ENCODE measurements at places on chromosomes 5 and 9.

GRCh38 chr5:57207007-57207653, 33.3 kb downstream of the GPBP1 start:
- H3K36me3 ChIP-seq = no peaks in the 10 kb centered on the region
- H3K4me1 ChIP-seq = peaks cover 40% of the 10 kb centered on the region
- H3K27me3 ChIP-seq = no peaks in the 10 kb centered on the region
- H3K27ac ChIP-seq = no peak overlapping the region
- no peak overlapping the region for H3K4me3 ChIP-seq

DNA sequence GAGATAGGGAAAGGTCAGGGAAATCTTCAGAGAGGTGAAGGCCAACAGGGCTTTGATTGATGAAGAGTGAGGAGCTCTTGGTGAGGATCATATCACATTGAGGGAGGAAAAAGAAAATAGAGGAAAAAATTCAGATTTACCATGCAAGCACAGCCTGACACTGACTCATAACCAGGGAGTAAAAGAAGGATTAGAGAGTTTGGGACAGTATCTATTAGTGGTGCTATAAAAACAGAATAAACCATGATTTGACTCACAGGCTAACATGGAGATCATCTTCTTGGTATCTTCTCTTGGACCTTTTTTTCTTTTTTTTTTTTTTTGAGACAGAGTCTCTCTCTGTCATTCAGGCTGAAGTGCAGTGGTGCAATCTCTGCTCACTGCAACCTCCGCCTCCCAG, 44.4 kb downstream of the MUSK start:
- H3K27ac ChIP-seq = no peak overlapping the region
- no peaks in the 10 kb centered on the region for H3K36me3 ChIP-seq
- H3K4me3 ChIP-seq = no peak overlapping the region
- no peaks in the 10 kb centered on the region for H3K27me3 ChIP-seq
- DNase-seq = no peak
- no peaks in the 10 kb centered on the region for H3K4me1 ChIP-seq

- H3K4me1 ChIP-seq = peaks cover 1% of the 10 kb centered on the region
- H3K36me3 ChIP-seq = no peaks in the 10 kb centered on the region
- no peak for DNase-seq
- H3K27ac ChIP-seq = no peak overlapping the region
- H3K4me3 ChIP-seq = no peak overlapping the region
These were observed 80.3 kb upstream of the EQTN start for GRCh38 chr9:27377147-27377807.

DNA sequence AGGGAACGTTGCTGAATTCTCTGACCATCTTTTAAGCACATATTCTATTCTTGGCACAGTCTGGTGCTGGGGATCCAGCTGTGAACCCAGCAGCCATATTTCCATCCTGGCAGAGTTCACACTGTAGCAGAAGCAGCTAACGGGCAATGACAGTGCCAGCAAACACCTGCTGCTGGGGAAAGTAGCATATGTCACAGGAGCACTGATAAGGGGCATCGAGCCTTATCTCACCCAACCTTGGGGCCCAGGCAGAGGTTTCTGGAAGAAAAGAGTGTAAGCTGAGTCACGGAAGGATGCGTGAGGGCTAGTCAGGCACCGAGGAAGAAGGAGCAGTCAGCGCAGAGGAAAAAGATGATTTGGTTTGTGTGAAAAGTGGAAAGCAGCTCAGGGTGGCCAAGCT, 1.1 kb downstream of the NDOR1 start:
- H3K4me1 ChIP-seq = peaks cover 47% of the 10 kb centered on the region
- peaks cover 8% of the 10 kb centered on the region for H3K36me3 ChIP-seq
- H3K4me3 ChIP-seq = peak overlapping the region; percentile 73
- DNase-seq = no peak

DNA sequence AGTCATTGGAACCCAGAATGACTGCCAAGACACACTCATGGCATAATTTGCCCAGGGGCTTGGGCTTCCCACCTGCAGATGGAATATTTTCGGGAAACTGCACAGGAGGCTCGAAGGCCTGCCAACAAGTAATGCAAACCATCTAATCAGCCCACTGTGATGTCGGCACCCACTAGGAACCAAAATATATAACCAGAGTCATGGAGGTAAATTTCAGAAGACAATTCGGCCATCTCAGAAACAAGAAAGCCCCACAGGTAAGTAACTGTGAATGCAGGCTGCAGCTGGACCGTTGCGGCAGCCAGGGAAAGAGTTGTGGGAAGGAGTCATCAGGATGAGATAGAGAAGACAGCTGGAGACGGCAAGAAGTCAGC, 264.4 kb downstream of the SYK start:
- peaks cover 11% of the 10 kb centered on the region for H3K4me1 ChIP-seq
- no peaks in the 10 kb centered on the region for H3K27me3 ChIP-seq
- no peak overlapping the region for H3K27ac ChIP-seq
- no peaks in the 10 kb centered on the region for H3K36me3 ChIP-seq
- no peak overlapping the region for H3K4me3 ChIP-seq

DNA sequence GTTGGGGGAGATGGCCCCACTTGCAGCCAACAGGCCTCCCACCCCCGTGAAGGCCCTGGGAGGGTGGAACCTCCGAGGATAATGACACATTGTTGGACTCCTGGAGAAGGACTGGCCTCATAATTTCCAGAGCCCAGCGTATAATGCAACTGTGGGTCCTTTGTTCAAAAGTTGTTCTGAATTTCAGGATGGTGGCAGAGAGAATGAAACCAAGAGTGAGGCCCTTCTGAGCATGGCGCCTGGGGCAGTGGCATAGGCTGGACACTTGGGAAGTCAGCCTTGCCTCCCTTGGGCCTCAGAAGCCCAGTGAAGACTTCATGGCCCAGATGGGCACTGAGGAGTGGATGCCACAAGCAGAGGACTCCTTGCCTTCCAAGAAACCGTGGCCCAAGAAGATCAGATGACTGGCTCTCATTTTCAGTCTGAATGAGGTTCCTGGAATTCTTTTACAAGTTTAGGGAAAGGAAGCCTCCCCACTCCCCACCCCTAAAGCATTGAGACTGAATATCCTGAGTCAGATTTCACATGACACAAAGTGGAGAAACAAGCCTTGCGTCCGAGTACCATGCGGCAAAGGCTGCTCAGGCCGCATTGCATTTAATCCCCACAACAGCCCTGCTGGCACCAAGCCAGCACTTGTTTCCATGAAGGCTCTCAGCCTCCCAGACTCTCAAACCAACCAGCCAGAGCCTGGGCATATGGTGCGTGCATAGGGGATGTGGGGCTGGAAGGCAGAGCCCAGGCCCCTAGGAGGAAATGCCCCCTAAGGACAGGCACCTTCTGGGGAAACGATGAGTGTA, 96.7 kb upstream of the SMIM23 start:
- H3K36me3 ChIP-seq = no peaks in the 10 kb centered on the region
- no peaks in the 10 kb centered on the region for H3K4me1 ChIP-seq
- no peak overlapping the region for H3K27ac ChIP-seq
- H3K4me3 ChIP-seq = no peak overlapping the region

DNA sequence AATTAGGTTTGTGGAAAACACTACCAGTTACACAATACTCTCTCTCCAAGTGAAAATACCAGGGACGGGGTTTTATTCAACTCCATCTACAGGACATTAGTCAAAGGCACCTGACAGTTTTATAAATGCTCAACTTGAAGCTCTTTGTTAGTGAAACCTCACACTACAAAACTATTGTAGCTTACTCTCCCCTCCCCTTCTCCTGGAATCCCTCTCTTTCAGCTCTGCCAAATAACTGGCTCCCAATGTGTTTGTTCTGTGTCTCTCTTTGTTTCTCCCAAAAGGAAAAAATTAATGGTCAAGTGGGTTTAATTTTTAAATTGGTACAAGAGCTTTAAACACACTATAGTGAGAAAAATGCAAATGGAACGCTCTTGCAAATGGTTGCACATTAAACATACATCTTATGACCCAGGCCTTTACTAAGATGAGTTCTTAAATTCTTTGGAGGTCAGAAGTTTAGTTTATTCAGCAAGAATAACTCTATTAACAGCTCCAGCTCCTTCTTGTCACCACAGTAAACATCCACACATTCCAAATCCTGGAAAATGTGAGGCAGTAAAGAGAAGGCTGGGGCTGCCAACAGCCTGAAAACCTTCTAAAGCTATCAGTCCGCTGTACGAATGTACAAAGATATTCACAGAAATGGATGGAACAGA, 48.4 kb downstream of the ZNF608 start:
- no peak for DNase-seq
- H3K4me1 ChIP-seq = peaks cover 24% of the 10 kb centered on the region
- H3K36me3 ChIP-seq = no peaks in the 10 kb centered on the region
- H3K4me3 ChIP-seq = no peak overlapping the region
- peak overlapping the region; percentile 70 for H3K27ac ChIP-seq

DNA sequence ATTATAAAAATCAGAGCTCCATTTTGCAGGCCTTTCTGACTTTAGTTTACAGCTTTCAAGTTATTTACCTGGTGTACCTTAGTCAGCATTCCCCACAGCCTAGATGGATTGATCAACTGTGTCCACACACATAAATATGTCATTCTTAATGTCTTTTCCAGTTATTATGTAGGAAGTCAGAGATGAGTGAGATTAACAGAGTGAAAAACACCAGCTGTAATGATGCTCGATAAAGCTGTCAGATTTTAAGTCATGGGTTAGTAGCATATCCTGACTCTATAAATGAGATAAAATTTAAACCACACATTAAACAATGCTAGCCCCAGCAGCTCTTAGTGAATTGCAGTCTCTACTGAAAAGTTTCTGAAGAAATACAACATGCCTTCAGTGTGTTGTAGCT, 48.9 kb downstream of the NUDT12 start:
- H3K36me3 ChIP-seq = no peaks in the 10 kb centered on the region
- no peak overlapping the region for H3K4me3 ChIP-seq
- no peak overlapping the region for H3K27ac ChIP-seq
- H3K27me3 ChIP-seq = no peaks in the 10 kb centered on the region

All from suprapubic skin (tissue), 4 donors.